Left ventricle myocardium inferior (tissue), 1 donor: ENCODE measurements at places on chromosomes 11 and 22. TPM values are rescaled to one million over a fixed set of nuclear protein-coding genes. Genes with fewer than 3 reads are reported as not detected.

Gene MPPED2
- 10.8 TPM for total RNA-seq

Gene OR2AG1
- not detected for total RNA-seq

DNA sequence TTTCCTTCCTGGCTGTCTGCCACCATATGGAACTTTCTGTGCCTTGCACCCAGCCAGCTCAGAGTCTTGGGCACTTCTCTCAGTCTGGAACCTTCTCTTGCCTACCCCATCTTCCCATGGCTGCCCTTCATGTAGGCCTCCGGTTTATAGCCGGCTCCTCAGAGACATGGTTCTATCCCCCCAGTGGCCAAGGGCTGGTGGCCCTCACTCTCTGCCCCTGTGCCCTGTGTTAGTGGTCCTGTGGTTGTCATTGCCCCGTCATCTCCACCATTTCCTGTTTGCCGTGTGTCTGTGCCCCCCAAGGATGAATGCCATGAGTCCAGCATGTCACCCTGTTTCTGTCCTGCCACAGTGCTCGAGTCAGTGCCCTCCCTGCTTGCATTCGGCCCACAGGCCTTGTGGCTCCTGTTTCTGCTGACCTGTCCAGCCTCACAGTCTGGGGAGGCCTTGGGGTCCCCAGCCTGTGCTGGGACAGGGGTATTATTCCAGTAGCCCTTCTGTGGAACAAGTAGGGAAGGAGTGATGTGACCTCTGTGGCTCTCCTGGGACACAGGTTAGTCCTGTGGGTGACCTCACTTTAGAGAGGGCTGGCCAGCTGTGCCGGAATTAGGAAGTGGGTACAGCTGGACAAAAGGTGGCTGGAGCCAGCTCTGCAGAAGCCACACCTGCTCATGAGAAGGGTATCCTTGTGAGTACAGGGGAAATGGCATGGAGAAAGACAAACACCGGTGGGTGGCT lies 30.7 kb downstream of the ST3GAL4 start:
- DNase-seq = no peak
- H3K36me3 ChIP-seq = no peaks in the 10 kb centered on the region
- no peaks in the 10 kb centered on the region for H3K27me3 ChIP-seq
- H3K4me1 ChIP-seq = peaks cover 71% of the 10 kb centered on the region
- H3K4me3 ChIP-seq = no peak overlapping the region

- H3K27ac ChIP-seq = no peak overlapping the region
- H3K4me1 ChIP-seq = no peaks in the 10 kb centered on the region
- peaks cover 33% of the 10 kb centered on the region for H3K27me3 ChIP-seq
These were observed 34.4 kb upstream of the RCN1 start for GRCh38 chr11:32056438-32056837.

Gene ARHGEF17
- total RNA-seq = 53.1 TPM

DNA sequence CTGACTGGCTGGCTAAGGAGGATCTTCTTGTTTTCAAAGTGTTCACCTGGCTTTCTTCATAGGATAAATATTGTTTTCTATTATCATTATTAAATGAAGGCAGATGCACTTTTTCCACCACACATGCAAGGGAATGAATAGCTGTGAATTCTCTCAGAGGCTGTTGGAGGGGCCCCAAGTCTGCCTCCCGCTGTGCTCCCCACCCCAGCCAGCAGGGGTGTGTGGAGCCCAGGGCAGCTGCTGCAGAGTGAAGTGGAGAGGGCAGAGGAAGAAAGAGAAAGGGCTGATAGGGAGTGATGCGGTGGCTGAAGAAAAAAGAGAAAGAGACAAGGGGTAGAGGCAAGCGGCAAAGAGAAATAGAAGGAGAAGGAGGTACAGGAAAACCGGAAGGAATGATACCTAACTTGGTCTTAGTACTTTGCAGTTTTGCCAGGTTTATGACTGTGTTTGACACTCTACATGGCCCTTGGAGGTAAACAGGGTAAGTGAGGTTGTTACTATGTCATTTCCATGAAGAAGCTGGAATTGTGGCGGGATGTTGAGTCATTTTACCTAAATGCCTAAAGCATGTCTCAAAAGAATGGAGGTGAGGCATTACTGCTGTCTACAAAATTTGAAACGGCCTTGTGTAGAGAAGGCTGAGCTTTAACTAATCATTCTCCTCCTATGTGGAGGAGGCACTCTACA lies 145.7 kb upstream of the B3GAT1 start:
- H3K36me3 ChIP-seq = no peaks in the 10 kb centered on the region
- H3K4me3 ChIP-seq = no peak overlapping the region
- H3K27me3 ChIP-seq = peaks cover 74% of the 10 kb centered on the region

DNA sequence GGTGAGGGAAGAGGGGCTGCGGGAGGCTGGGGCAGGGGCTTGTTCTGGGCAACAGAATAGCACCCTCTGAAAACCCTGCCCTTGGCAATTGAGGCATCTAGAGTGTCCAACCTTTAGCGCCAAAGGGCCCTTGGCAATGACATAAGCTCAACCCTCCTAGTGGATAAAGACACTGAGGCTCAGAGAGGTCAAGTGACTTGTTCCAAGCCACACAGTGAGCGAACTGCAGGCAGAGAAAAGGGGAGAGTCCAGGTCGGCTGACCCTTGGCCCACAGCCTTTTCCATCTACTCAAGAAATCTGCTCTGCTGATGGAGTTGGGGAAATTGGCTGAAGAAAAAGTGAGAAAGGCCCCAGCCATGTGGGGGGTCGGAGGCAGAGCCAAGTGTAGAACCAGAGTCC lies 2.9 kb downstream of the SEC14L2 start:
- peaks cover 21% of the 10 kb centered on the region for H3K4me1 ChIP-seq
- peaks cover 39% of the 10 kb centered on the region for H3K27me3 ChIP-seq
- no peak overlapping the region for H3K4me3 ChIP-seq
- no peak for DNase-seq
- H3K36me3 ChIP-seq = no peaks in the 10 kb centered on the region
- H3K27ac ChIP-seq = no peak overlapping the region
